ENCODE measurements at places on chromosomes 5 and 9.

GRCh38 chr5:126937771-126938170, 92.6 kb downstream of the MARCHF3 start:
- DNase-seq = no peak

GRCh38 chr9:116288658-116289057, 135.1 kb downstream of the PAPPA start:
- DNase-seq = no peak

DNA sequence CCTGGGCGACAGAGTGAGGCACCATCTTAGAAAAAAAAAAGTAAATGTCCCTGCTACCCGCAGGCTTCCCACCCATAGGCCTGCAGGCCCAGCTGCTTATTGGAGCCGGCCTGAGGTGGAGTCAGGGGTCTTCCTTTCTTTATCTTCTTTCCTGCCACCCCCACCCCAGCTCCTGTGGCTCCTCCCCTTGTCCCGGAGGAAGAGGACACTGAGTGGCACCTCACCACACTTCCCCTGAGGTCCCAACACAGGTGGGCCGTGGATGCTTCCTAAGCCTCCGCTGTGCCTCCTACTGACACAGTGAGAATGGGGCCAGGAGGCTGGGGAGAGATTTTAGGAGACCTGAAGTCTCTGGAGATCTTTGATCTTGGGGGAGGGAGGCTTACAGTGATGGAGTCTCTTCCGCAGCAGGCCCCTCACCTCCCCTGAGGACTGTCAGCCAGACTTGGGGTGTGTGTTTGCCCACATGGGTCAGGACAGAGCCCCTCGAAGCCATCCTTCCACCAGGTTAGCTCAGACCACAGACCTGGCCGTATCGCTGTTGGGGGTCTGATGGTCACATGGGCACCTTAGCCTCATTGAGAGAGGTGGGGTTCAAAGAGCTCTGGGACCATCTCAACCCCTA, 135.4 kb upstream of the IER5L start:
- DNase-seq = no peak

GRCh38 chr9:137236238-137236935, 4.7 kb upstream of the TUBB4B start:
- DNase-seq = peak; percentile 83

DNA sequence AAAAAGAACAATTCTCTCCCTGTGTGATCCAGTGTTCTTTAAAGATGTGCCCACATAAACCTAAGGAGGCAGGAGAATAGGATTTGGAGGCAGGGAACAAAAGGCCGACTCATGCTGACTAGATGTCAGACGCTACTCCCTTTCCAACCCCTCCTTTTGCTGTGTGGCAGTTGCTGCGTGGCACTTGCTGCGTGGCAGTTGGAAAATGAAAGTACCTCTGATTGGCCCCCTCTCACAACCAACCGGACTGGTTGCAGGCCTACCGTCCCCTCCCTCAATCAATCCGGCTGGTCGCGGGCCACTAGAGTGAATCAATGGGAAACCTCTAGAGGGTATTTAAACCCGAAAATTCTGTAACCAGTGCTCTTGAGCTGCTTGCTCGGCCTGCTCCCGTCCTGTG, 551.0 kb downstream of the KIF4B start:
- DNase-seq = no peak

DNA sequence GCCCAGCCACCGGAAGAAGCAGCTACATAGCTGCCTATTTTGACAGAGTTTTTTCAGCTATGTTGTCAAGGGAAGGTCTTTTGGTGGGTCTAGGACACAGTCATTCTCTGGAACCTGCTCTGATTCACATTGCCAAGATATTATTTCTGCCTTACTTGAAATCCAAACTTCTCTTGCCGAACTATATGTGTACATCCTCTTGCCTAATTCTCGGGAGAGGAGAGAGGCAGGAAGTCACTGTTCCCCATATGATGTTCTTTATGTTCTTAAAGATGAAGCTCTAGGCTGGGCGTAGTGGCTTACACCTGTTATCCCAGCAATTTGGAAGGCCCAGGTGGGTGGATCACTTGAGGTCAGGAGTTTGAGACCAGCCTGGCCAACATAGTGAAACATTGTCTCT, 8.6 kb downstream of the TMEM252 start:
- DNase-seq = no peak

GRCh38 chr9:95896580-95896979, 21.1 kb downstream of the ERCC6L2 start:
- no peak for DNase-seq

DNA sequence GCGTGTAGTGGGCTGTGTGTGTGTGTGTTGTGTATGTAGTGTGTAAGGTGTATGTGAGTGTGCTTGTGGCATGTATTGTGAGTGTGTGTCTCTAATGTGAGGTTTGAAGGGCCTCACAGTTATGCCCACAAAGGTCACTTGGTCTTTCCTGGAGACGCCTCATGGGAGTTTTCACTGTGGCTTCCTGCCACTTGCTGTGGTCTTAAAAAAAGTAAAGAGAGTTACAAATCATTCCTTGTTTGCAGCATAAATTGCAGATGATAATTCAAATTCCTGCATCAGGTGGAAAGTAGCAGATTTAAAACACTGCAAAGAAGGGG, 72.6 kb downstream of the TENT4A start:
- DNase-seq = no peak

- no peak for DNase-seq
These were observed 648.5 kb downstream of the BNC2 start for GRCh38 chr9:16221822-16222547.

DNA sequence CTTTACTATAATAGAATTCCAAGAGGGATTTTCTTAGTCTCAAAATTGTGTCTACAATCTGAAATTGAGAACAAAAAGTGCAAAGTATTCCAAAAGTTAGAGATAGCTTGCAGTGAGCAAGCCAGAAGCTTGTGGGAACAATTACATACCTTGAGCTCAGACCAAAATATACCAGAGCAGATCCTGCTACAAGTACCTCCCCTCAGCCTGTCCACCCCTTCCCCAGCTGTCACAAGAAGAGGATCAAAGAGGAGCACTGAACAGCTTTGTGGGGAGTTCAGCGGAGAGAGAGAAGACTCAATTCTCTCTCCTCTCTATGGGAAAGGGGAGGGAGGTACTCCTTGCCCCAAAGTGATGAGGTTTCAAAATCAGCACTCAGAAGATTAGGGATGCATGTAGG, 869.2 kb upstream of the DMAC1 start:
- no peak for DNase-seq

DNA sequence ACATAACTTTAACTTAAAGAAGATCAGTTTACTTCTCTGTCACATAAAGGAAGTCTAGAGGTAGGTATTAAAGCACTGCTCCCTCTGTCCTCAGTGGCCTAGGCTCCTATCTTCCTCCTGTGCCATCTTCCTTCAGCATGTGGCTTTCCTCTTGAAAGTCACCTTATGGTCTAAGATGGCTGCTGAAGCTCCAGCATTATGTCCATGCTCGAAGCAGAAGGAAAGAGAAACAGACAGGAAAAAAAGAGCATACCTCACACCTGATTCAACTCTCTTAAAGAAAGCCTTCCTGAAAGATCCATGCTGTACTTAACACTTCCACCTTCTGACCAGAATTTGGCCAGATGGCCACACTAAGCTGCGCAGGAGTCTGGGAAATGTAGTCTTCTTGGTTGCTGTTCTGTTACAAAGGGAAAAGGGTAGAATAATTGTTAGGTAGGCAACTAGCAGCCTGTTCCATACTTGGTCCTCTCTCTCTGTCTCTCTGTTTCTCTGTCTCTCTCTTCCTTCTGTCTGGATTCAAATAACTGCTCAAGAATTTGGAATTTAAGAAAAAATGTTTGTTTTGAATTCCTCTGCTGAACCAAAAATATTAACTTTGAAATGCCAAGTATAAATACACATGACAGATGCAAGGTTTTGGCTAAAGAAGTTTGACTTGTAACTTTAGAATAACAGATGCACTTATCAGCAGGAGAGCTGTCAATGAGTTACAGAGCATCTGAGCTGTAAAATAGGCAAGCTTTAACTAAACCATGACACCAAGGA, 16.0 kb downstream of the TMEM174 start:
- no peak for DNase-seq

- DNase-seq = no peak
These were observed 5.7 kb downstream of the FIBCD1 start for GRCh38 chr9:130933114-130934046.

GRCh38 chr9:129435988-129436717, 184.7 kb downstream of the C9orf50 start:
- DNase-seq = no peak

- no peak for DNase-seq
These were observed 1231.1 kb upstream of the ACO1 start for GRCh38 chr9:31153250-31153840.

GRCh38 chr5:126597156-126597555, 2.1 kb upstream of the ALDH7A1 start:
- no peak for DNase-seq

DNA sequence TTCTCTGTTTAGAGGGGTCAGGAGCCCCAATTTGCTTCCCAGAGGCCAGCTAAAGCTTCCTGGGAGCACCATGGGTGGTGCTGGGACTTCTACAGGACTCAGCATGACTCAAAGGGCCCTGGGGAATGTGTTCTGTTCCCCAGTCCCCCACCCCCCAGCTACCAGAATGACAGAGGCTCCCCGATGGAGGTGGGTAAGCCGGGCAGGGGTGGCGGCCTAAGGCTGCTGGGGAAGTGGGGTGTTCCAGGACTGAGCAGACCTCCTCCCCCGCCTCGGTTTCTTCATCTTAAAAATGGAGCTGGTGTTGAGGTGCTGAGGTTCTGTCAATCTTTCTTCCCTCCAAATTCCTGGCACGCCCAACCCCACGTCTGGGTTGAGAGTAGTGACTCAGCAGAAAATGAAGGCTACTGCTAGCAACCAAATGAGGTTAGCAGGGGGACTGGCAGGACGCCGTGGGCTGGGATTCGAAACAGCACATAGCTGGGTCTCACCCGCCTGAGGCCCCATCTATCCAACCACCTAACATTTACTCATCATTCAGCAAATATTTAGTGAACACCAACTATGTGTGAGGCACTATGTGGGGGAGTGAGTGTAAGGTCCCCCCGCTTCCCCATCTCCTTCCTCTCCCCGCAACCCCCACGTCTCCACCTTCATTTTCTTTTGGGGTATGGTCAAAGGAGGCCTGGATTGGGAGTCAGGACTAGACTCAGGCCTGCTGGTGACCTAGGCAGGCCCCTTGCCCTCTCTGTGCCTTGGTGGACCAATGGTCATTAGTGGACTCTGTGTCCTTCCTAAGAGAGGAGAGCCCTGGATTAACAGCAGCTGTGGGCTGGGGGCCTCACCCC, 50.2 kb downstream of the C9orf50 start:
- no peak for DNase-seq

DNA sequence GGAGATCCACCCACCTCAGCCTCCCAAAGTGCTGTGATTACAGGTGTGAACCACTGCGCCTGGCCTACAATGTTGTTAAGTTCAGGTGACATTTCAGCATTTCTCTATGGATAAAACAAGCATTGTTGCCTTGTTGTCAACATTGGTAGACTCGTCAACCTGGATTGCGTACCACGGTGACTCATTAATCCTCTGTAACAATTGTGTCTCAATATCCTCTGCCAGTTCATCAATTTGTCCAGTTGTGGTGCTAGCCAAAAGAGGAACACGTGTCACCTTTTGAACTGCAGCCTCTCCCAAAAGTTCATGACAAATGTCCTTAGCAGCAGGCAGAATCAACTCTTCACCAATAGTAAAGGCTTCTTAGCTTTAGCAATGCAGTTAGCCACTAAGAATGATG, 46.3 kb upstream of the LARP1 start:
- DNase-seq = no peak

DNA sequence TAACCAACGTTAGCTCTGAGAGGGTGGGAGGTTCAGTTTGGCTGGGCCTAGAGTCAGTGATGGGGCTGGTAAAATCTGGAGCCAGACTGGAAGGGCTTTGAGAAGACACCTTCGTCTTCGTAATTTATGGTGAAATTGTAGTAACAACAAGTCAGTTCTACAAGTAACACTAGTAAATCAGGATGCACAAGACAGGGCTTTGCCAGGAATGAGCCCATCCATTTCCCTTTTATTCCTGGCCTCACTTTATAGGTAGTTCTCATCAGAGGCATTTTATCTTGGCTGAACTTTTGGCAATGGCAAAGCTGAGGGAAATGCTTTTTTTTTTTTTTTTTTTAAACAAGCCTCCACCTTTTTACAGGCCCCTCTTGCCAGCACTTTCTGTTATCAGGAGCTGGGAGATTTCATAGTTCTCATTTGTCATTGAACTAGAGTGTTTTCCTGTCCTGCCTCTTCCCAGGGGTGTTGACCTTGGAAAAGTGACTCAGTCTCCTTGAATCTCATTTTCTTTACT, 110.5 kb upstream of the KLF4 start:
- DNase-seq = no peak

DNA sequence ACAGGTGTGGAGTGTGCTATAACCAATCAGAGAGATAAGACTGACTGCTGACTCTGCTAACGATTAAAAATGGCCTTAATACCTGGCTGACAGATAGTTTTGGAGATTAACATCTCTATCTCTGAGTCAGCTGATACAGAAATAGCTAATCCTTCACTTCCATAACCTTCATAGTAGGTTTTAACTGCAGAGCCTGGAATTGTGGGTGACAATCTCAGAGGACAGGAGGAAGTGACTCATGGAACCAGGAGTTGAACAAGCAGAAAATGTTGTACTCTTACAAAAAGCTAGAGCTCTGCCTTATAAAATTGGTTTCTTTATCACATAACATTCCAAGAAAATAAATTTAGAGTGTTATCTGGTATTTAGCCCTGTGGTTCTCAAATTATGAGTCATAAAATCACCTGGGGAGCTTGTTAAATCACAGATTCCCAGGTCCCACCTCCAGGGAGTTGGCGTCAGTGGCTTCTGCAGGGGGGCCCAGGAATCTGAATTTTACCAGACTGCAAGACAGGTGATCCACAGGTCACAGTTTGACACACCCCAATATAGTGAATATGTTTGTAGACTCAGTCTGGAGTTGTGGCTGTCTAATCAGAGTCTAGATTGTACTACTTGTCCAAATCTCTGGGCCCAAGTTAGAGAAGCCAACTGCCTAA, 44.4 kb upstream of the AFAP1L1 start:
- DNase-seq = no peak

DNA sequence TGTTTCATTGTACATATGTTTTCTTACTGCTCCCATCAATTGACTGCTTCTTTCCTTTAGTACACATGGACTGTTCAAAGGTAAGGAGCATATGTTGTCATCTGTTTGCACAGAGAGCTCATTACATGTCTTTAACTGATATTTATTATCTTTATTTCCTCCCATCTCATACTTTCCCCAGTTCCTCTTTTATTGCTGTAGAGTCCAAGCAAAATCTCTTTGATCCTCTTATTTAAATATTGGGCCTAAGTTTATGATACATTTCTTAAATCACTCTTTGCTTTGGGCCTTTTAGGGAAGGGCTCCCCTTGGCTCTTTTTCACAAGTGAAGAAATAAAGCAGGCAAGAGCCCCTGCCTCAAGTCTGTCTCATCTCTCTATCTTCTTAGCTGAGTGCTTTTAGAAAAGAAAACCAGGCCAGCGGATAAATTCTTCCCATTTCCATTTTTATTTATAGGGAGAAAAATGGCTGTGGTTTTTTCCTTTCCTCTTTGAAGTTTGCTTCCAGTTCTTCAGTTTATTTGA, 152.4 kb downstream of the DOCK2 start:
- no peak for DNase-seq

DNA sequence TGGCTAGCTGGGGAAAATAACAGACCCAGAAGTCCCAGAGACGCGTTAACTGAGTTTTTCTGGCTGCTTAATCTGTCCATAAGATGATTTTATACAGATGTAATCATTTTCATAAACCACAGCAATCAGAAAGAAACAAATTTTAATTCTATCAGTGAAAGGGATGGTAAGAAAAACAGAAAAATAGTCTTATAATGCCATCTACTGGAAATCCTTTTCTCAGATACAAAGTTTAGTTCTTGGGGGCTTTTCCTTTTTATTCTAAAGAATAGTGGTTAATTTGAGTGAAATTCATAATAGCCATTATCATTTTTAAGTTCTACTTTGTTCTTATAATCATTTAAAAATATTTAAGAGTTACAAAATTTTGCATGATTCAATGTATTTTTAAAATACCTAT, 44.4 kb downstream of the DROSHA start:
- DNase-seq = no peak

Data from stimulated activated CD4-positive, alpha-beta T cell treated with anti-CD3 and anti-CD28 coated beads, Interleukin-15, amount 100 ng/mL, for 1 hour (primary cell).